ENCODE measurements at places on chromosomes 1 and 21.

DNA sequence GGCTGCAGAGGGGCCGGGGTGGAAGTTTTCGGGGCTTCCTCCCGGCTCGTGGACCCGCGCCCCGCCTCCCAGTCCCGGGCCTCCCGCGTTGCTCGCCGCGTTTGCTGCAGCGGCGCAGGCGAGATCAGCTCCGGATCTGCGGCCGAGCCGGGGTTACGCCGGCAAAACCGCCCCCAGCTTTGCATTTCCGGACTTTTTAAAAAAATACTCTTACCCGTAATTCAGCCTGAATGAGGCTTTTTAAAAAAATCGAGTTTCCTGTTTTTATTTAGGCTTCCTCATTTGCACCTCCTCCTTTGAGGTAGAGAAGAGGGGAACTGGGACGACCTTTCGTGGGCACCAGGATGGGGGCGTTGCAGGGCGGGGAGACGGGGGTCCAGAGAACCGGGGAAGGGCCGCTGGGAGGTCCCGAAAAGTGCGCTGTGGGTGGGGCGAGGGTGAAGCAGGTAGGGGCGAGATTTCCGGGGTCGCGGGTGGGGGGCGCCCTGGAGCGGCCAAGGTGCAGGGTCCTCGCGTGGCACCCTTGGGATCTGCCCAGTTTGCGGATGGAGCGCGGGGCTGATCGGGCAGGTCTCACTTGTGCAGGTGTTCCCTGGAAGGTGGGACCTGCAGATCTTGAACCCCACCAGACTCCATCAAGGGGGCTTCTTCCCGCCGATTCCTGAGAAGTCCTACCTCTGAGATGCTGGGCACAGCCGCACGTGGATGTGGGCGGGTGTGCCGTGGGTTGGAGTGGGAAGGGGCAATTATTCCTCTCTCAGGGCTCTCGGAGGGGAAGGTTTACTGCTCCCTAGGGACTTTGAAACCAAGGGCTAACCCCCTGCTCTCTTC lies 1.1 kb downstream of the PIK3CD start:
- DNase-seq, result no peak

- no peak for DNase-seq
Observed at GRCh38 chr1:98388441-98388840, 273.1 kb upstream of the SNX7 start.

GRCh38 chr1:11920239-11920903 lies 5.9 kb downstream of the KIAA2013 start:
- DNase-seq, result no peak

DNA sequence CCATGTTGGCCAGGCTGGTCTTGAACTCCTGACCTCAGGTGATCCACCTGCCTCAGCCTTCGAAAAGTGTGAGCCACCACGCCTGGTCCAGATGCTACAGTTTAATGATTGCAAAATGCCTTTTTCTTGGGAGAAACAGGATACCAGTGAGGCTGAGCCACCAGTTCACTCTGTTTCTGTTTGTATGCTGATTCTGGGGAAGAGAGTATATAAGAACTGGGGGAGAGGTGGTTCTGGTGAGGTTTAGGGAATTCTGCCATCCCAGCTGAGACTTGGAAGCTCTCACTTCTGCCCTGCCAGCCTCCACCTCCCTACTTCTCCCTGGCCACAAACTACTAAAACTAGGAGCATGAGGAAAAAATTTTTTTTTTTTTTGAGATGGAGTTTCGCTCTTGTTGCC lies 8.1 kb upstream of the PMF1 start:
- no peak for DNase-seq

- DNase-seq, result no peak
Observed at GRCh38 chr21:38303300-38303699, 46.5 kb downstream of the KCNJ15 start.

- no peak for DNase-seq
Observed at GRCh38 chr1:52367272-52367671, 1.3 kb upstream of the CC2D1B start.

GRCh38 chr1:236322566-236323409 lies 41.0 kb upstream of the ERO1B start:
- DNase-seq, result no peak

GRCh38 chr1:14037101-14037847 lies 337.3 kb downstream of the PRDM2 start:
- no peak for DNase-seq

GRCh38 chr1:23909412-23909811 lies 3.8 kb downstream of the CNR2 start:
- no peak for DNase-seq

DNA sequence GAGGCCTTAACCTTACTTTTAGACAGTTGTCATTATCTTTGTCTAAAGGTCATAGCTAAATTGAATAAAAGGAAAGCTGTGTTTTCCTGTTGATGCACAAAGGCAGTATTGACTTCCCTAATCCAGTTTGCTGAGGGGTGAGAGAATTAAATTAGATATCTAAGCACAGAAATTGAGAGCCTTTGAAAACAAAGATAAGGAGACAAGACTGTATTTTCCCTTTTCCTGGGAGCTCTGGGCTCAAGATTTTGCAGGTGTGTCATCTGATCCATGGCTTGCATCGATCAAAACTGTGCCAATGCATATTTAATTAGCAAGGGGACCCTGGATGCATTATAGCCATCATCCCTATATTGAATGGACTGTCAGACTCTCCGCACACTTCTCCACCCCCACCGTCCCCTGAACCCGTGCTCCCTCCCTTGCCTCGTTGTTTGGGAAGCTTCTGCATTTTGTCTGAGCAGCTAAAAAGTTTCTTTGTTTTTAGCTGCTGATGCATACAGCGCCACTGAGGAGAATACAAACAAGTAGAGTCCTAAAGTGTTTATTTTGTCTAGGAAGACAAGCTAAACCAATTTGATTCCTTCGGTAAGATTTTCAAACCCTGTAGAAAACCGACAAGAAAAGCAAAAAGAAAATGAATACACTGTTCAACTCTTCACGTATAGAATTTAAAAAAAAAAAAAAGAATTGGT lies 186.3 kb downstream of the NFIA start:
- no peak for DNase-seq

- DNase-seq, result no peak
Observed at GRCh38 chr1:112744009-112744578, 29.0 kb upstream of the PPM1J start.

DNA sequence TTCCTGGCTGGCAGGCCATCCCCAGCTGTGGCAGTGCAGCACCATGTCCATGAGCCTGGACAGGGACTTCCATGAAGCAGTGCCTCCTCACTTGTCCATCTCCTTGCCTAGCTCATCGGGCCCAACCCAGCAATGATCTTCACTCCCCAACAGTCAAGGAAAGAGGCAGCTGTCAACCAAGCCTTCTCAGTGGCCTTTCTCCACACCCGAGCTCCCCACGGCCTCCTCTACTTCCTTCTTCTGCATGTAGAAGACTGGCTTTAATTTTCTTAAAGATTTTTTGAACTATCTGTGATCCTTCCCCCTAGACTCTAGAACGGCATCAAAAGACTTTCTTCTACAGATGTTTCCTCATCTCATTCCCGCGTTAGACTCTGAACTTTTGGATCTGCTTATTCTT lies 65.5 kb upstream of the COA6 start:
- DNase-seq, result no peak

DNA sequence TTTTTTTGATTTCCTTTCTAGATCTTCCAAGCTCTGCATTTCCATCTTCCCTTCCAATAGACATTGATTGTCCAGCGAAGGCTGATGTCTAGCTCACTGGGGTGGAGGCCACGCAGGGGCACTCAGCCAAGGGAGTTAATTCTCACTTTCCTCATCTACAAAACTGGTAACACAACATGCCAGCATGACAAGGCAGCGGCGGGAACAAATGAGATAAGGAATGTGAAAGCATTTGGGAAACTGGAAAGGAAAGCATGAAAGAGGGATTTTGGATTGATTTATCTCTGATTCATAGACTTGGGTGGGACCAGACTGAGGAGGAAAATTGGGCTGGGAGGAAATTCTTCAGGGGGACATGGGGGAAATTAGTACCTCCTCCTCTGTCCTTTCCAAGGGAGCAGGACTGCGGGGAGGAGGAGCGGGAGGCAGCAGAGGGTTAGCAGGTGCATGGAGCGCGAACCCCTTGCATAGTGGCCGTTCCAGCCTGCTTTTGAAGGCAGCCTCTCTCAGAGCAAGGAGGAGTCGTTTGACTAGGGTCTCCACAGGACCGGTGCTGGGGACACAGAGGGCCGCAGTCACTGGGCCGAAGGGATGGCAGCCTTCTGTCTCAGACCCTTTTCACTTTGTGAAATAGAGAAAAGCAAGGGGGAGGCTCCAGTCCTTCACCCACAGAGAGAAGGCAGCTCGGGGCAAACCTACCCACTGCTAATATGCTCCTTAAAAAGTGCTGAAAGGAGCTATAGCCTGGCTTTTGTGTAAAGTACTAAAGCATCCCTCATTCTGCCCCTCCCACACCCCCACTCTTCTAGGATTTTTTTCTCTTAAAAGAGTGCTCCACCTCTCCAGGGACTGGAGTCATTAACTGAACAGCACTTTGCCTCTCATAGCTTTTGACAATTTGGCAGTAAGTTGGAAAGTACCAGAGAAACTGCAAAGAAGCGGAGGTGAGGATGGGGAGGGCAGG lies 89.2 kb downstream of the PLXNA2 start:
- no peak for DNase-seq

DNA sequence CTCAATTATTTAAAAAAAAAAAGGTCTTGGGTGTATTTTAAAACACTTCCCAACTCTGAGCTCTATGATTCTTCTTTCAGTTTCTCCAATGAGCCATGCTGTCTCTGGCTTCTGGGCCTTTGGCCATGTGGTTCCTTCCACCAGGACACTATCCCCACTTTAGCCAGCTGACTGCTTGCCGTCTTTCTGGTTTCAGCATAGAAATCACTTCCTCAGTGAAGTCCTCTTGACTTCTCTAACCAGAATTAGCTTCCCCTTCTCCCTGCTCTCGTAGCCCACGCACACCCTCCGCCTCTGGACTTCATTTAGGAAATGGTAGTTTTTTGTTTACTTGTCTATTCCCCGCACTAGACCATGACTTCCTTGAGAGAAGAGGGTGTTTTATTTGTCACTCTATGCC lies 1.1 kb upstream of the DIO1 start:
- DNase-seq, result no peak

GRCh38 chr1:198598796-198599321 lies 40.0 kb upstream of the PTPRC start:
- no peak for DNase-seq

DNA sequence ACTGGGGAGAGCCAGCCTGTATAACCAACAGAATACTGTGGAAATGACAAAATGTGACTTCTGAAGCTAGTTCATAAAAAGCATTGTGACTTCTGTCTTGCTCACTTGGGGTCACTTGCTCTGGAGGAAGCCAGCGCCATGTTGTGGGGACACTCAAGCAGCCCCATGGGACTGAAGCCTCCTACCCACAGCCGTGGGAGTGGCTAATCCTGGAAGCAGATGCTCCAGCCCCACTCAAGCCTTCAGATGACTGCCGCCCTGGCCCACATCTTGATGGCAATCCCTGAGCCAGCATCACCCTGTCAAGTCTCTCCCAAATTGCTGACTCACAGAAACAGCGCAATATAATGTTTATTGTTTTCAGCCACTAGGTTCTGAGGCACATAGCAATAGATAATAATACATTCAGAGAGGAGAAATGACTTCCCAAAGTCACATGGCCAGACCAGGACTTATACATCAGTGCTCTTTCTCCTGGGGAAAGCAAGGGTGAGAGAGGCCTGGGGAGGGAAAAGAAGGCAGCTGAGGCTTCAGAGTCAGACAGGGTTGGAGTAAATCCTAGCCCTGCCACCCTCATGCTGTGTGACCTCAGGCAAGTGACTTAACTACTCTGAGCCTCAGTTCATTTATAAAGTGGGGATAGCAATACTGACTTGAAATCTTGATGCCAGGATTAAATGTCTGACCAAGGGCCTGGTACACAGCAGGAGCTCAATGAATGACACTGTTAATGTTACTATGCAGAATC lies 5.0 kb upstream of the TNFRSF8 start:
- no peak for DNase-seq

DNA sequence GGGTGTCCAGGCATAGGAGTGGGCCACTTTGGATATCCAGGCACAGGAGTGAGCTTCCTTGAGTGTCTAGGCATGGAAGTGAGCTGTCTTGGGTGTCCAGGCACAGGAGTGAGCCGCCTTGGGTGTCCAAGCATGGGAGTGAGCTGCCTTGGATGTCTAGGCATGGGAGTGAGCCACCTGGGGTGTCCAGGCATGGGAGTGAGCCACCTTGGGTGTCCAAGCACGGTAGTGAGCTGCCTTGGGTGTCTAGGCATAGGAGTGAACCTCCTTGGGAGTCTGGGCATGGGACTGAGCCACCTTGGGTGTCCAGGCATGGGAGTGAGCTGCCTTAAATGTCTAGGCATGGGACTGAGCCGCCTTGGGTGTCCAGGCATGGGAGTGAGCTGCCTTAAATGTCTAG lies 146.3 kb downstream of the C1orf94 start:
- DNase-seq, result no peak

GRCh38 chr1:151547119-151547899 lies 7.2 kb downstream of the TUFT1 start:
- DNase-seq, result no peak

DNA sequence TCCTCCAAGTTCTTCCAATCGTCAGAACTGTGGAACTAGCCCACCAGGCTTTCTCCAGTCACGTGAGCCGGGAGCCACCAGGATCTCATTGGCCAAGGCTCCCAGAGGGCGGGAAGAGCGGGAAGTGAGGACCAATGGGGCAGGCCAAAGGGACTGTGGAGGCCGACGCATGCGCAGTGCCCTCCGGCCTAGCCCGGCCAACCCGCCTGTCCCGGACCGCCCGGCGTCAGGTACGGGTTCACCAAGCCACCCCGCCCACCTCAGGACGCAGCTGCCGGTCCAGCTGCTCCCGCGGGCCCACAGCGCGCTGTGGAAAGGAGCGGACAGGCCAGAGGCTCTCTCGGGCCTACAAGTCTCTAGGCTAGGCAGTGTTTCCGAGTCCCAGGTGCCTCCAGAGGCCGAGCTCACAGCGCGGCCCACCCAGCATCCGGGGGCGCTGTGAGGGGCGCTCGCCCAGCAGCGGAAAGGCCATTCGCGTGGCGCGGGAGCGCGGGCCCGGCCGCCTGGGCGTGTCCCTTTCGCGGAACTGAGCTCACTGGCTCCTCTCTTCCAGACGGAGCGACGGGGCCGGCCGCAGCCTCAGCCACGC lies 10.9 kb downstream of the OR14I1 start:
- DNase-seq, result no peak

DNA sequence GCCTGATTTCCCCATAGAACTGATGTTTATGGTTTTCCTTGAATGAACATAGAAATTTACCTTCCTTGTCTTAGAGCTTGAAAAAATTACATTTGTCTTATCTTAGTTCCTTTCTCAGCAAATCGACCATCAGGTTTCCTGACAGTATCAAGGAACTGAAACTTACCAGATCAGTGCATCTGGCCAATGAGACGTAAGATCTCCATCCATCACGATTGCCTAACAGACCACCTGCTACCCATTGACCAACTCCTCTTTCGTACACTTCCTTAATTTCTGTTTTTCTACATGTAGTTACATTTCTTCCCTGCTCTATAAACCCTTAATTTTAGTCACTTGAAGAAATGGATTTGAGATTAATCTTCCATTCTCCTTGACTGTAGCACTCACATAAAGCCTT lies 57.4 kb upstream of the TMPRSS15 start:
- DNase-seq, result no peak

DNA sequence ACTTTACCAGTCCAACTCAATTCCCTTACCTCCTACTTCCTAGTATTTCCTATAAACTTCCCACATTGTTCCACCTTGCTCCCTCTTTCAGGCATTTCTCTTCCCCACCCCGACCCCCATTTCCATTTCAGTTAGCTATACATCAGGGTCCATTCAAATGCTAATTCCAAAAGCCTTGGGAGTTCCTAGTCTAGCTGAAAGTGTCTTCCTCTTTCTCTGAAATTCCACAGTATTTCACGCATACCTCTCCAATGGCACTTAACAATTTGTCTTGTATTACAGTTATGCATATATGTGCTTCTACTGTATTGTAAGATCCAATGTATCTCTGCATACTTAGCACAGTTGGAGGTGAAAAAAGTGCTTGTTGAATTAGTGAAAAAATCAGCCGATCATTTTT lies 94.9 kb downstream of the ZNF644 start:
- no peak for DNase-seq
